ENCODE measurements at places on chromosomes 7 and 10. TPM values are rescaled to one million over a fixed set of nuclear protein-coding genes. Genes with fewer than 3 reads are reported as not detected.

Gene BAMBI
- total RNA-seq, result 11.4 TPM

Gene PRKCQ
- total RNA-seq, result 0.94 TPM

Gene SYT15
- 9.6 TPM for total RNA-seq

Gene RP9
- 6.8 TPM for total RNA-seq

Gene NYAP1
- 2.4 TPM for total RNA-seq

Gene EPHB6
- 16.9 TPM for total RNA-seq

Gene UPF2
- 16.1 TPM for total RNA-seq

Gene JCAD
- total RNA-seq, result 23.5 TPM

Gene UCN3
- not detected for total RNA-seq

Gene SYCE1
- total RNA-seq, result 0.60 TPM

Gene IL15RA
- total RNA-seq, result 71.6 TPM

Gene RABGEF1
- total RNA-seq, result 33.1 TPM

Gene SAMD9L
- 18.0 TPM for total RNA-seq

Gene HEPACAM2
- total RNA-seq, result not detected

Gene TMEM178B
- total RNA-seq, result 0.50 TPM

Gene ZCWPW1
- total RNA-seq, result 5.8 TPM

Gene NODAL
- total RNA-seq, result not detected

Gene SLC26A5
- total RNA-seq, result not detected

Gene RET
- total RNA-seq, result 1.3 TPM

Gene PKD1L1
- total RNA-seq, result 1.1 TPM

Gene CUZD1
- 1.4 TPM for total RNA-seq

Gene WEE2
- not detected for total RNA-seq

Gene FGFBP3
- total RNA-seq, result 0.96 TPM

Gene SFTPA1
- total RNA-seq, result not detected

Gene SLC29A4
- total RNA-seq, result 7.3 TPM

Gene CTNNA3
- total RNA-seq, result 7.1 TPM

Gene ATP6V0A4
- not detected for total RNA-seq

Gene SPDYE16
- not detected for total RNA-seq

Gene CCDC7
- 17.9 TPM for total RNA-seq

Gene ASZ1
- not detected for total RNA-seq

Gene EPHA1
- total RNA-seq, result 0.13 TPM

Gene CYP26C1
- total RNA-seq, result 0.16 TPM

Gene COL17A1
- total RNA-seq, result 2.2 TPM
